ENCODE measurements at places on chromosomes 12 and 14.

DNA sequence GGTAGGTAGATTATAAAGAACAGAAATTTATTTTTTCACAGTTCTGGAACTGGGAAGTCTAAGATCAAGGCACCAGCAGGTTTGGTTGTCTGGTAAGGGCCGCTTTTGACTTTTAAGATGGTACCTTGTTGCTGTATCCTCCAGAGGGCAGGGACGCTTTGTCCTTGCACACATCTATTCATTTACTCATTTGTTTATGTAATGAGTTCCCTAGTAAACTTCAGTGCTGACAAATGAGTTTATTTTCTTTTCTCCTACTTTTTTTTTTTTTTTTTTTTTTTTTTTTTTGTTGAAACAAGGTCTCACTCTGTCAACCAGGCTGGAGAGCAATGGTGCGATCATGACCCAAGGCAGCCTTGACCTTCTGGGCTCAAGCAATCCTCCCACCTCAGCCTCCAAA is 195.7 kb downstream of the FBXL14 start:
- DNase-seq = peak; percentile 4

DNA sequence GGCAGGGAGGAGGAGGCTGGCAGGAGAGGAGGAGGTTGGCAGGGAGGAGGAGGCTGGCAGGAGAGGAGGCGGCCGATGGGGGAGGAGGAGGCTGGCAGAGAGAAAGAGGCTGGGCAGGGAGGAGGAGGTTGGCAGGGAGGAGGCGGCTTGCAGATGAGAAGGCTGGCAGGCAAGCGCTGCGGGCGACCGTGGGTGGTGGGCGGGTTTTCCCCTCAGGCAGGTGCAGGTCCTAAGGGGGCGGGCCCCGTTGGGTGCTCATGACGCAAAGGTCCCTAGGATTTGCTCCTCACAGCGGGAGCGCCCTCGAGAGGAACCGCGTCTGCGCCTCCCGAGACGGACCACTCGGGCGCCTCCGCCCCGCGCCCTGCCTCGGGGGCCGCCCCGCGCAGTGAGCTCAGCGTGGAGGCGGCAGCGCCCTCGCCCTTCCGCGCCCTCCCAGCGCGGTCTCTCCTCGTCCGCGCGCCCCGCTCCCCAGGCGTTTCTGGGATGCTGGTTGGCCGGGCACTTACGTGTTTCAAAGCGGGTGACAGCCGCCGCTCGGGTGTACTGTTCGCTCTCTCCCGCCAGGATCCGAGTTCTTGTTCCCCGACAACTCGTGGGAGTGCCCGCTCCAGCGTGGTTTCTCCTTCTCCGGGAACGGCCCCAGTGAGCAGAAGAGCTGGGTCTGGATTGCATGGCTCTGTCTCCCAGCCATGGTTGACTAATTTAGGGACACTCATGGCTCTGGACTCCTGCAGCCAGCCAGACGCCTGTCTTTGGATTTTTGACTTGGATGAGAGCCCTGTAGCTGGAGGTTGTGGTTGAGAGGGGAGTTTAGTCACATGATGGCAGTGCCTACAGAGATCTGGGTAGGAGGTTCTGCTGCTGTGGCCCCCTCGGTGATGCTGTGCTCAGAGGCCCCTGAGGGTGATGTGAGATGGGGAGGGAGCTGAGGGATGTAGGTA is 64.1 kb upstream of the PPP4R3A start:
- peak; percentile 42 for DNase-seq

DNA sequence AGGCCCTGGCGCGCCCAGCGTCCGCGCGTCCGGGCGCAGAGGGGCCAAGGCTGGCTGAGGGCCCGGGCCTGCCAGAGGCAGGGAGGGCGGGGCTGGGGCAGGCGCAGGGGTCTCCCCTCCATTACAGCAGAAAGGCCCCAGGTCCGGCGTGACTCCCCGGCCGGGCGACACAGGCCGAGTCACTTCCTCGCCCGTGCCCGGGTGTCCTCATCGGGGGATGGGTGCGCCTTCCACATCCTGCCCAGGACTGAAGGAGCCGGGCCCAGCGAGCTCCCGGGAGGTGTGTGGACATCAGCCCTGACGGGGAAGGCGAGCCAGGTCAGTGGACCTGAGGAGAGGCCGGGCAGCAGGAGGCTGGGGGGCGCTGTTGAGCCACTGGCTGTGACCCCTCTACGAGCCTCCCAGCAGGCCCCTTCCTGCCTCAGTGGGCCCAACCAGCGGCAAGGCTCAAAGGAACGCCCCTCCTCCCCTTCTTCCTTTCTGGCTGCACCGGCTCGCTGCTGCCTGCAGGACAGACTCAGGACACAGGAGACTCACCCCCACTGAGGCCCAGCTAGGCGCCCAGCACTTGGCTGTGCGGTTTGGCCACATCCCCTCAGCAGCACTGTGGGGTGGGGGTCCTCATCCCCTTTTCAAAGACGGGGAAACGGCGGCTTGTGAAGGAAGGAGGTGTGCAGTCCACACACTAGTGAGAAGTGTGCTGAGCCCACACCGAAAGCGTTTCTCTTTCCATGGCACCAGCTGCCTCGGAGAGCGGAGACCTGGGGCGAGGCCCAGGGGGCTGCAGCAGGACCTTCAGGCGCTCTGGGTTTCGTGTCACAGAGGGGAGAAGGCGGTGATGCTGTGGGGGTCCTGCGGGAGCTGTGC is 606 bp downstream of the TNFAIP2 start:
- peak; percentile 37 for DNase-seq

DNA sequence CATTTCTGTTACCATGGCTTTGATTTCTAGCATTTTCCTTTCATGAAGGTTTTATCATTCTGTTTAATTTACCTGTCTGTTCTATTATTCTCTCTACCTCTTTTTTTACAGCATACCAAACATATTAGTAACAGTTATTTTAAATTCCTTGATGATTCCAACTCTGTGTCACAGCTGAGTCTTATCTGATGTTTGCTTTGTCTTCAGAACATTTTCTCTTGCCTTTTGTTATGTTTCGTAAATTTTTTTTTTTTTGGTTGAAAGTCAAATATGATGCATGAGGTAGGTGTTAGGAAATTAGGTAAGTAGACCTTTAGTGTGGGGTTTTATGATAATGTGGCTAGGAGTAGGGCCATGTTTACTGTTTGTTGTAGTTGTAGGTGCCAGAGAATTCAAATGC is 496.4 kb downstream of the FOXG1 start:
- DNase-seq = no peak

DNA sequence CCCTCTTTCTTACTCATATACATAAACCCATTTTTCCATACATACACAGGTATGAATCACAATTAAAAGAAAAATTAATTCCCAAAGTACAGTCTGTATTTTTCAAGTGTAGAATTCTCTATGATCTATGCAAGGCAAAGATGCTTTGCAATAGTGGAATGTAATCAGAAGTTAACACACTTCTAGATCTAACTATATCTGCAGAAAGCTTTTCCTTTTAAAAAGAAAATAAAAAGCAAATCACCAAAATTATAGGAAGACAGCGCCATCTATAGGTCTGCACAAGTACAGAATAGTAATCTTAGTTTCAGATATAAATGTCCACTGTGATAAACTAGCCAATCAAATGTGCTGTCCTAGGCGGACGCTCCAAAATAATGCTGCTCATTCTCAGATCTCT is 22.0 kb downstream of the SLC25A21 start:
- DNase-seq = peak; percentile 51
